ENCODE measurements at places on chromosomes 5 and 9.

GRCh38 chr9:90898228-90898627, 96.6 kb downstream of the SYK start:
- DNase-seq: no peak

DNA sequence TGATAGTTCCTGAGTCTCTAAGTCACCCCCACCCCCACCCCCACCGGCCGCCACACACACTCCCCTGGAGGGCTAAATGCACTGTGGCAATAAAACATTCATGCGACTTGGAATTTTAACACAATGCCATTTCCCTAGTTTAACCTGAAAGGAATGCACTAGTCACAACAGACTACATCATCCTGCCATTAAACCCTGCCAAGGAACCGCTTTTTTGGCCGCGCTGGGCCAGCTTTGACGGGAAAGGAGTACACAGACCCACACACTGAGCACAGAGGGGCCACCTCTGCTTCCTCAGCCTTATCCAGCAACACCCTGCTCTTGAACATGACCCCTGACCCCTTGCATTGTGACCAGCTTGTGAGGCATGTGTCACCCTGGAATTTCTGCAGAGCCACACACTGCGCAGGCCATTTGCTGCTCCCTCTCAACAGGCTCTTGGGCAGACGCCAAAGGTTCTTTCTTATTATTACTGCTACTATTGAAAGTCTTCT, 165.3 kb downstream of the BNC2 start:
- DNase-seq: no peak

DNA sequence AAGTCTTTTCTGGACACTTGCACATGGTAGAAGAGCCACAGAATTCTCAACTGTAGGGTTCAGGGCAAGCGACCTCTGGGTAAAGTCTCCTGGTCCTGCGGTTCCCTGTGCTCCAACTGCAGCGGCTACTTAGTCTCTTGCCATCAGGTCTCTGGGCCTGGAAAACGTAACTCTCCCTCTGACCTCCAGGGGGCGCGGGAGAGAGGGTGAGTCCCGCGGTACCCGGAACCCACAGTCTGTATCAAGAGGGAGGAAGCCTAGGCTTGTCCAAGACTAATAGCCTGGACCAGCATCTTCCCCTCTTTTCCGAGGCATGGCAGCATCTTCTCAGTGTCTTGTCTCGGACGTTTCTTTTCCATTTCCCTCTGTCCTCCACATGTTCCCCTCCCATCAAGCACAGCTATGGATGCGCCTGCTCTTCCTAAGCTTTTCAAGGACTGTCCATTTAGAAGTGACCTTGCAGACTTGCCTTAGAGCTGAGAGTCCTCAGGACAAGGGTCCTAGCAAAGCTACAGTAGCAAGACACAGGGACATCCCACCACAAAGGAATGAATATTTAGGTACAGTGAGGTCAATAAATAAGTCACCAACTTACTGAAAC, 59.3 kb downstream of the FSTL4 start:
- peak; percentile 5 for DNase-seq

DNA sequence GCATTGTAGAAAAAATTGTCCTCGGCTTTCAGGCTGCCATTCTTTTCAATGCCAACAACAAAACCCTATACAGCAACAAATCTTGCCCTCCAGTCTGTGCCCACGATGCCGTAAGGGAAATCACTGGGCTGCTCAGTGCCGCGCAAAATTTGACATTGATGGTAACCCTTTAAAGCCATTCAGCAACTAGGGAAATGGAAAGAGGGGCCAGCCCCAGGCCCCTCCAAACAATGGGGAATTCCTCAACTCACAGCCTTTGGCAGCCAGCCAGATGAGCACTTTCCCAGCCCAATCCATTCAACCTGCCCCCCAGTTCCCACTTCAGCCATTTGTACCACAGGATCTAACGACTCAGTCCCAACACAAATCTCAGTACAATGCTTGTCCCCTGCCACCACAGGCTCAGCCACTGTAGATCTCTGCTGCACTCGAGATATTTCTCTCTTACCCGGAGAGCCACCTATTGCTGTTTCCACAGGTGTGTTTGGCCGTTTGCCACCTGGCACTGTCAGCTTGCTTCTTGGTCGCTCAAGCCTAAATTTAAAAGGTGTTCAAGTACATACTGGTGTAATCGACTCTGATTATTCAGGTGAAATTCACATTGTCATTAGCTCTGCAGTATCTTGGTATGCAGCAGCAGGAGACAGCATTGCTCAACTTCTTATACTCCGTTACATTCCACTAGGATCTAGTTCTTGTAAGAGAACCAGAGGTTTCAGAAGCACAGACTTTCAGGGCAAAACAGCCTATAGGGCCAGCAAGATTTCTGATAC, 103.3 kb downstream of the SYK start:
- DNase-seq: no peak

- DNase-seq: no peak
Observed at GRCh38 chr5:158100373-158100888, 241.5 kb upstream of the CLINT1 start.

GRCh38 chr5:38257308-38258041, 884 bp upstream of the EGFLAM start:
- no peak for DNase-seq

GRCh38 chr5:95644351-95645042, 2.1 kb upstream of the RFESD start:
- DNase-seq: no peak

GRCh38 chr9:109652971-109653370, 127.0 kb upstream of the PALM2AKAP2 start:
- DNase-seq: no peak

DNA sequence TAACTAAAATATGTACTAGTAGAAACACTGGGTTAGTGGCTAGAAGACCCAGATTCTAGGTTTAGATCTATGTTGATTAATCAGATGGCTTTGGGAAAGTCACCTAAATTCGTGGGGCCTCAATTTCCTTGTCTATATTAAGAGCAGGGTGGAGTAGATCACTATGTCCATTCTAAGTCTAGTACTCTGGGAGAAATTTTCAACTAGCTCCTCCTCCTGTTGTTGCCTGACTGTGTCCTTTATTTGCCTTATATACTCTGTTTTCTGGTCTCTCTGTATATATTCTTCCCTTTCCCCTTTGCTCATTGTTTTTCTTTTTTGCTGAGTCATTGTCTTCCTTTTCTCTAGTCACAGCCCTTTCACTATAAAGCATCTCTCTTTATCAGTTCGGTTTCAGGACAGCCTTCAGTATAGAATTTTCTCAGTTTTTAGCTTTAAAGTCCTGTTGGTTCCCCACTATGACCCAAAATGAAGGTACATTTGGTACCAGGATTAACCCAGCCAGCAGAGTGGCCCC, 44.5 kb upstream of the CDH6 start:
- DNase-seq: no peak

GRCh38 chr9:68585034-68585761, 44.5 kb upstream of the TMEM252 start:
- DNase-seq: no peak

DNA sequence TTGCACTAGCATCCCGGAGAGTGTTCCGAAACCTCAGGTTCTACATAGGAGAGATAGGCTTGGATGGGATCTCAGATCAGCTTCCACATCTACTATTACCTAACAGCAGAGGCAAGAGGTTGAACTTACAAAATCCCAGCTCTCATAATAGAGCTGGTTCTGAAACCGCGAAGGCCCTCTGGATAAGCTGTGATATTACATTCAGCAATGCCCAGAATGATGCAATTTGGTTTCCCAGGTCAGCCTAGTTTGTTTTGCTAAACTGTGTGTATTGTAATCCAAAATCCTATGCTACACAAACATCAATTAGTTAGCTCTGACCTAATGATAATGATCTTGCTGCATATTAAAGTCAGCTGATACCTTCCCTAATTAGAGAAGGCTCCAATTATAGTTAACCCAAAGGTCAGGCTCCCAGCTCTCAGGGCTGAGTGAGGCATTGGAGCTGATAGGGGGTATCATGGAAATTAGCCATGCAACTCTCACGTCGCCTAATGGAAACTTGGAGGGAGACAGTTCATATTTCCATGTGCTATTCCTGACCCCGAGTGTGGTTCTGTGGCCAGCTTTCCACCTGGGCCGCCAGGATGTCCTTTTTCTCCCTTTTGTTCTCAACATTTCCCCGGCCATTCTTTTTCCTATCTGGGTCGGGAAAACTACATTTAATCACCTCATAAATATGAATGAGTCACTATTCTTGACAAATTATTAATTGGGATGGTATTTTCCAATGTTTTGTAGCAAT, 278.4 kb upstream of the IRX1 start:
- no peak for DNase-seq

GRCh38 chr9:8926461-8926860, 1126.9 kb upstream of the DMAC1 start:
- no peak for DNase-seq

Measured in stimulated activated CD8-positive, alpha-beta memory T cell treated with anti-CD3 and anti-CD28 coated beads, Interleukin-4, amount 100 ng/mL, for 1 hour (primary cell).